A172 (cell line): ENCODE measurements at places on chromosomes 5 and 9. TPM values are rescaled to one million over a fixed set of nuclear protein-coding genes. Genes with fewer than 3 reads are reported as not detected.

DNA sequence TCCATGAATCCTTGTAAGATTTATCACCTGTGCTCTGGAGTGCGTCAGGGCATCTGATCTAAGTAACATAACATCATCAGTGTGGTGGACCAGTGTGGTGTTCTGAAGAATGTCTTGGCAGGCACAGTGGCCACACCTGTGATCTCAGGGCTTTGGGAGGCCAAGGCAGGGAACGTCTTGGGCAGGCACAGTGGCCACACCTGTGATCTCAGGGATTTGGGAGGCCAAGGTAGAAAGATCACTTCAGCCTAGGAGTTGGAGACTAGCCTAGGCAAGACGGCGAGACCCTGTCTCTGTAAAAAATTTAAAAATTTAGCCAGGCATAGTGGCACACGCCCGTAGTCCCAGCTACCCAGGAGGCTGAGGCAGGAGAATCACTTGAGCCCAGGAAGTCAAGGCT is 185.5 kb downstream of the CACNA1B start:
- DNase-seq: no peak

DNA sequence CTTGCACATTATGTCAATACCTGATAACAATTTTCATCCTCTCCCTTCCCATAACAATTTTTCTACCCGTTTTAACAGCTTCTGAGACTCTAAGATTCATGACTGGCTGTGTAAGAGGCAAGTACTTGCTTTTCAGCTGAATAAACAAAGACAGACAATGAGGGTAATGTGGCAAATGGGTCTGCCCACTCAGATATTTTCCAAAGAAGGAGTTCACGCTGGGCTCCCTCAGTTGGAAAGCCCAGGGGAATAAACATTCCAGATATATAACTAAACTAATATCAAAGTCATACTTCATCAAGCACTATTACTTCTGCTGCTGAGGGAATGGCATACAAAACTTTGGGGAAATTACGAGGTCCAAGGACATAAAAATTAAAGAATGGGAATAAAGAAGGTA is 24.4 kb downstream of the MEGF9 start:
- no peak for DNase-seq

GRCh38 chr5:9301200-9301599 is 244.7 kb downstream of the SEMA5A start:
- DNase-seq: no peak

Gene EDIL3
- 56.5 and 75.7 TPM in 2 replicates for total RNA-seq

Gene GDA
- total RNA-seq: not detected in 2 replicates

Gene IL7R
- 114 and 160 TPM in 2 replicates for total RNA-seq

- no peak for DNase-seq
Measured at GRCh38 chr5:127011153-127011552, 19.2 kb downstream of the MARCHF3 start.

Gene PROB1
- total RNA-seq: 0.17 and 0.53 TPM in 2 replicates

DNA sequence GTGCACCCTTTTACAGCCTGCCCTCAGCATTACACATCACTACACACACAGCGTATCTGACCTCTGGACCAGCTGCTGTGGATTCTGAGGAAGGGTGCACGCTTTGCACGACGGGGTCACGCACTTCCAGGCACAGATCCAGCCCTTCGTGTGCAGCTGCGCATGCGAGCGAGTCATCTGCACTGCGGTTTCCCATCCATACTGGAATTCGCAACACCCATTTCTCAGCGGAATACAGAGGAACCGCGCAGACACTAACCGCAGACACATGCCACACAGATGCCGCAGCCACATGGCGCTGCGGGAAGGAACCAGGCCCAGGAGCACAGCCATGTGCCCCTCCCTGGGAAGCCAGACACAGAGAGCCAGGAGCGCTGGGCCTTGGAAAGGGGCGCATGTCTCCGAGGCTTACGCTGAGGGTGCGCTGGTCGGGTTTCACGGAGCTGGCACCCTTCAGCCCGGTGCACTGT is 43.5 kb downstream of the PNPLA7 start:
- peak; percentile 64 for DNase-seq

Gene PCDHGA1
- 1.5 and 1.6 TPM in 2 replicates for total RNA-seq

Gene BAAT
- total RNA-seq: not detected in 2 replicates

GRCh38 chr9:126783949-126784348 is 20.9 kb upstream of the ZBTB43 start:
- DNase-seq: no peak

Gene GFI1B
- 0.19 and 0.47 TPM in 2 replicates for total RNA-seq

- DNase-seq: peak; percentile 34
Measured at GRCh38 chr5:136375920-136376319, 10.6 kb upstream of the TRPC7 start.

DNA sequence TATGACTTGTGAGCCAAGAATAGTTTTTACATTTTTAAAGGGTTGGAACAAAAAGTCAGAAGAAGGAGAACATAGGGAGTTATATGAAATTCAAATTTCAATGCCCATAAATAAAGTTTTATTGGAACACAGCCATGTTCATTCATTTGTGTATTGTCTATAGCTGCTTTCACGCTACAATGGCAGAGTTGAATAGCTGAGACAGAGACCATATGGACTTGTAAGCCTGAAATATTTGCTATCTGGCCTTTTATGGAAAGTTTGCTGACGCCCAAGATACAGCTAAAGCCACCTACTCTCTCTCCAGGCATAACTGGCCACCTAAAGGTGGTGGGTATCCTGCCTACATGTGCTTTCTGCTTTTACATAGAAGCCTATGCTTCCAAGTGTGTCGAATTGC is 10.9 kb downstream of the DAB2IP start:
- no peak for DNase-seq

DNA sequence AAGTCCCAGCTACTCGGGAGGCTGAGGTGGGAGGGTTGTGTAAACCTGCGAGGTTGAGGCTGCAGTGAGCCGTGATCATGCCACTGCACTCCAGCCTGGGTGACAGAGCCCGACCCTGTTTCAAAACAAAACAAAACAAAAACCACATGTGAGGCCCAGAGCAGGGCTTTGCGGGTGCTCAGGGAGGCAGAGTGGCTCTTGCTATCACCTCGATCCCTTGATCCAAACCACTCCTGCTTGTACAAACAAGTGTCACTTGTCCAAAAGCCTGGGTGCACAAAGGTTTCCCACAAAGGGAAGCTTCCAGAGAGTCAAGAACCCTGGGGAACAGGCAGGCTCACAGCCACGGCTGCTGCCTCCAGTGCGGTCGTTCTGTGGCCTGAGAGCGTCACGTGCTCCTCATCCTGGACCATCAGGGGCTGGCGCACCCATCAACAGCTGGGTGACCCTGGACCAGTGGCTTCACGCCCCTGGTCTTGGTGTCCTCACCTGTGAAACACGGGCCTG is 162.7 kb downstream of the C9orf50 start:
- peak; percentile 48 for DNase-seq
